ENCODE measurements at places on chromosomes 3 and 15. TPM values are rescaled to one million over a fixed set of nuclear protein-coding genes. Genes with fewer than 3 reads are reported as not detected.

Gene VWA5B2
- 1.4 TPM for total RNA-seq

DNA sequence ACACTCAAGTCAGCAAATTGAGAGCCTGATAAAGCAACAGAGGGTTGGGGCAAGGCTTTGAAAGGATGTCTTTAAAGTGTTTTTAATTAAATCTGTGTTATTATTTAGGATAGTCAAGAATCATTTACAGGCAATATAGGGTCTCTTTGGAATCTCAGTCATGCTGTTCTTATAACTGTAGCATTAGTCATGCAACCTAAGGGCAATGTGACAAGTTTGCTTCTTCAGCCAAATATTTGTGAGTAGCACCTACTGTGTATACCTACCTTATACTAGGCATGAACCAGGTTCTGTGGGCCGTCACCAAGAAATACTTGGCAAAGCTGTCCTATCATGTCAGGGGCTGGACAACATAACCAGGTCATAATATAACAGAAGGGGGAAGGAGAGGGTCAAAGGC, 184.6 kb upstream of the TRIM42 start:
- H3K36me3 ChIP-seq, result no peaks in the 10 kb centered on the region
- no peak for DNase-seq

DNA sequence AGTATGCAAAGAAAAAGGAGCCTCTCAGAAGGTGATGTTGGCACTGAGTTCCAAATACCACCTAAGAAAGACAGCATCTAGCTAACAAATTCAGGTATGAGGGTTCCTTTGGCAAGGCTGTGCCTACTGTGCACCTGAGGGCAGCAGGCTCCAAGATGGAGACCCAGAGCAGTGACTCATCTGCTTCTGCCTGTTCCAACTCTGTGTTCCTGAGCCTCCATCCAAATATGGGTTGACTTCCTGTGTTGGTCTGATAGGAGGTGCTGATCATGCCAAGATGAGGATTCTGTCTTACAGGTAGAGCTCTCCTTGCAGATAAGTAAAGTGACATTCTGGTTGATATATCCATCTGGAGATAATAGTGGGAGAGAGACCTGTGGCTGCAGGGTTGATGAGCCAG, 26.0 kb downstream of the SV2B start:
- no peaks in the 10 kb centered on the region for H3K4me1 ChIP-seq
- H3K27ac ChIP-seq, result no peak overlapping the region
- no peaks in the 10 kb centered on the region for H3K36me3 ChIP-seq
- no peak overlapping the region for H3K4me3 ChIP-seq

DNA sequence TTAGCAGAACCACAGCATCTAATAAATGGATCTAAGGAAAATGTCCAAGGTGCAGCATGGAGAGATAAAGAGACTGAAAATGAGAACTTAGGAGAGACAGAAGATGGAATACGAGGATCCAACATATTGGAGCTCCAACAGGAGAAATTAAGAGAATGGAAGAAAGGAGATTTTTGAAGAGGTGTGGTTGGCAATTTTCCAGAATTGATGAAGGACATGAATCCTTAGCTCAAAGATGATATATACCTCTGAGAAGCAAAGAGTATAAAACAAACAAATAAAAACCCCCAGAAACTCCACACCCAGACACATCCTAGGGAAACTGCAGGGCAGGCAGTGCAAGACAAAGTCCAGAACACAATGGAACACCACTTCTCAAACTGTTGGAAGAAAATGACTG, 141.2 kb downstream of the MEGF11 start:
- DNase-seq, result no peak
- H3K4me3 ChIP-seq, result no peak overlapping the region
- peaks cover 4% of the 10 kb centered on the region for H3K27me3 ChIP-seq
- H3K36me3 ChIP-seq, result no peaks in the 10 kb centered on the region

Gene FGF12
- total RNA-seq, result not detected

All from transverse colon (tissue), 4 donors.